ENCODE measurements at places on chromosomes 5 and 9.

DNA sequence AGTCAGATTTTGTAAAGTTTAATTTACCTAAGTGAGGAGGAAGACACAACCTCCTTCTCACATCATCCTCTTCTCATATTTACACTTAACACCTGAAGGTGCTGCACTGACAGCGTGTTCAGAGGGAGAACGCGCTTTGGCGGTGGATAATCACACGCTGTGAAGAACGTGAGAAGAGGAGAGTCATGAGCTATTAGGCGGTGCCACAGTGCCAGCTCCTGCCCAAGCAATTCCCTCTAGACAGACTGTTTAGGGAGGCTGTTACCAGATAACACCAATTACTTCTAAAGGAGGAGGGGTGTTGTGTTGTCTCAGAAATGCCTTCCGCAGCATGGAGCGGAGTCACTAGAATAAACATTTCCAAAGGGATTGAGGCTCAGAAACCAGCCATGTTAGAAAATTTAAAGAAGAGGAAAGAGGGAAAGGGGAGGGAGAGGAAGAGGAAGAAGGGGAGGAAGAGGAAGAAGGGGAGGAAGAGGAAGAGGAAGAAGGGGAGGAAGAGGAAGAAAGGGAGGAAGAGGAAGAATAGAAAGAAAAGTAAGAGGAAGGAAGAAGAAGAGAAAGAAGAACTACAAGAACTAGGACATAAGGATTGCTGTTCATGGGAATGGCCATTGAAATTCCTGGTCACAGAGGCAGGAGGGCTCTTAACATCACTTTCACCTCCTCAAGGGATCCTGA, 37.3 kb upstream of the WWC1 start:
- DNase-seq, result no peak
- no peak overlapping the region for H3K27ac ChIP-seq
- no peaks in the 10 kb centered on the region for H3K27me3 ChIP-seq
- no peaks in the 10 kb centered on the region for H3K4me1 ChIP-seq
- no peaks in the 10 kb centered on the region for H3K36me3 ChIP-seq

- no peak for DNase-seq
- H3K4me1 ChIP-seq, result no peaks in the 10 kb centered on the region
- H3K27me3 ChIP-seq, result no peaks in the 10 kb centered on the region
- H3K27ac ChIP-seq, result no peak overlapping the region
These were observed 65.9 kb downstream of the SHOC1 start for GRCh38 chr9:111728617-111729366.

DNA sequence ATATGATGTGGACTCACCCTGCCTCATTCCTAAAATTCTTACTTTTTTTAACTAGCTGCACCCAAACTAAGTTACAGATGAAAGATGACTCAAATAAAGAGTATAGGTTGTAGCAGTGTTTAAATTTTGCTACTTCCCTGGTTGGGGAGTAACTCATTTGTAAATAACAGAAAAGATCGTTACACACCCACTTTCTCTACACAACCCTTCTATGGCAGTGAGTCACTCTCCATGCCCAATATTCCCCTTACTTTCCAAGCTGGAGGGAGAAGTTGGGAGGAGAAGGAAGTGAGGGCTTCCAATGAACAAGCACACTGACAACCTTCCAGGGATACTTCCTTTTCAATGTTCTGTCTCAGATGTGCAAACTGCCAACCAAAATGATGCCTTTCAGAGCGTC, 1.9 kb downstream of the RASEF start:
- no peaks in the 10 kb centered on the region for H3K27me3 ChIP-seq
- DNase-seq, result no peak
- H3K27ac ChIP-seq, result peak overlapping the region; percentile 90
- H3K4me1 ChIP-seq, result peaks cover 3% of the 10 kb centered on the region
- H3K36me3 ChIP-seq, result no peaks in the 10 kb centered on the region
- peak overlapping the region; percentile 60 for H3K4me3 ChIP-seq

DNA sequence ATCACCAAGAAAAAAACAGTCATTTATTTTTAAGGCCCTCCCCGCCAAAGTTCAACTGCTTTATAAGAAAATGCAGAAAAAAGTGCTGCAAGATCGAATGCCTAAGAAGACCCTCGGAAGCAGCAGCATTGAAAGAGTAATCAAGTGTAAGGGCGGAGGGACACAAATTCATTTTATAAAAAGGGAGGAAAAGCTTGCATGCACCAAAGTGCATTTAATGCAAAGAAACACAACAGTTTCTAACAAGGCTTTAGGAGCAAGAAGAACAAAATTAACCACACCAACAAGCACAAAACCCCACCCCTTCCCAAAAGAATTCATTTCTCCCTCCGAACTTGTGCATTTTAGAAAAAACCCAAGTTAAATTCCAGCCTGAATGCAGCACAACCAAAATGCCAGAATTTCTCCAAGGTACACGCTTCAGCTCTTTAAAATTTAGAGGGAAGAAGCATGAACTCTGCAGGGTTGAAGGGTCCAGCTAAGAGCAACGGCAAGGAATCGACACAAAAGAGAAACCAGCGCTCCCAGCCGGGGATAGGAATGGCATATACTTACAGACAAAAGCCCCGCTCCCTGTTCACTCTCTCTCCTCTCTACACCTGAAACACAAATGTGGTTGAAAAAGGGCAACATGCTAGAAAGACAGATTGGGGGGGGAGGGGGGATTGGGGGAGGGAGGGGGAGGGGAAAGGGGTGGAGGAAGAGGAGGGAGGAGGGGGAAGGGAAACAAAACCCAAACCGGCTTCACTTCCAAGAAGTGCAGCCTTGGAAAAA, at the start of gene NREP:
NREP (minus strand) TSS at position 614 of the 774 bp plus-strand sequence. CDS start 1,422 bp downstream, outside the sequence.
- H3K27me3 ChIP-seq, result no peaks in the 10 kb centered on the region
- peak within 1 kb of the TSS; percentile 97 for H3K27ac ChIP-seq
- H3K4me3 ChIP-seq, result peak within 1 kb of the TSS; percentile 62
- no peak for DNase-seq
- H3K36me3 ChIP-seq, result no peaks in the 10 kb centered on the region

- no peak overlapping the region for H3K4me3 ChIP-seq
- DNase-seq, result no peak
- no peaks in the 10 kb centered on the region for H3K4me1 ChIP-seq
- no peaks in the 10 kb centered on the region for H3K27me3 ChIP-seq
These were observed 37.1 kb upstream of the GDNF start for GRCh38 chr5:37876943-37877342.

DNA sequence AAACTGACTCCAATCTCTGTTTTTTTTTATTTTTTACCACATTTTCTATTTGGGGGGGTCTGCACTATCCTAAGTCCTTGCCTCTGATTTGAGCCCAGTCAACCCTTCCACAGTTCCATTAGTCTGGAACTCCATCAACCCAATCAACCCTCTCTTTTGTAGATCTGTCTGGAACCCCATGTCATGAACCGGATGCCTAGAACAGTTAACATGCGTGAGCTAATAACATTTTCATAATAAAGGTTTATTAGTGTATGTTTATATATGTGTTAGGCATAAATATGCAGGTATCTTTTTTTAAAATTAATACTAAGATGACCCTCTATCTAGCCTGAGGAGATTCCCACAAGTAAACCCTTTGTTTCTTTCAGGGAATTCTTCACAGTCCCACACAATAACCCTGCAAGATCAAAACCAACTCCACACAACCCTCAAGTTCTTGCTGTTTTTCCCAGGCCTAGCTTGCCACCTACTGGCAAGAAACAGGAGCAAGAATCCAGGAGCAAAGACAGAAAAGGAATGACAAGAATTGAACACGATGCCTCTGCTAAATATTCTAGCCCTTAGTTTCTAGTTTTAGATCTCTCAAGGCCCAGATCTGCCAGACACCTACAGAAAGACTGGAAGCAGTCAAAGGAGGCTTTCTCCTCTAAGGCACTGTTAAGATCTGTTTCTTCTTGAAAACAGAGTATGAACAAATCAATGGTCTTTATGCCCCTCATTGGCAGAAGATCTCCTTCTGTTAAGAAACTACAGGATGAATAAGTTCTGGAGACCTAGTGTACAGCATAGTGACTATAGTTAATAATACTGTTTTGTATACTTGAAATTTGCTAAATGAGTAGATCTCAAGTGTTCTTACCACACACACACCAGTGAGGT, 100.4 kb downstream of the TRIM36 start:
- no peaks in the 10 kb centered on the region for H3K4me1 ChIP-seq
- no peak overlapping the region for H3K27ac ChIP-seq
- no peaks in the 10 kb centered on the region for H3K27me3 ChIP-seq
- no peak overlapping the region for H3K4me3 ChIP-seq

DNA sequence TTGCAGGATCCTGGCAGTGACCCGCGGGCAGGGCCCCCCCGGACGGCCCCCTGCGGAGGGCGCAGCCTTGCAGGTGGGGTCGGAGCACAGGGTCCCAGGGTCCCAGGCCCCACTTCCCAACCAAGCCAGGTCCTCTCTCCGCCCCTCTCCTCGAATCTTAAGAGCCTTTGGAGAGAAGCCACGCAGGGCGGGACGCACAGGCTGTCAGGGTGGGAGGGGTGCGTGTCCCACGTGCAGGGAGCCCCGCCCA, 18.4 kb upstream of the EGFL7 start:
- H3K36me3 ChIP-seq, result no peaks in the 10 kb centered on the region
- no peaks in the 10 kb centered on the region for H3K4me1 ChIP-seq
- DNase-seq, result no peak
- H3K4me3 ChIP-seq, result peak overlapping the region; percentile 25

DNA sequence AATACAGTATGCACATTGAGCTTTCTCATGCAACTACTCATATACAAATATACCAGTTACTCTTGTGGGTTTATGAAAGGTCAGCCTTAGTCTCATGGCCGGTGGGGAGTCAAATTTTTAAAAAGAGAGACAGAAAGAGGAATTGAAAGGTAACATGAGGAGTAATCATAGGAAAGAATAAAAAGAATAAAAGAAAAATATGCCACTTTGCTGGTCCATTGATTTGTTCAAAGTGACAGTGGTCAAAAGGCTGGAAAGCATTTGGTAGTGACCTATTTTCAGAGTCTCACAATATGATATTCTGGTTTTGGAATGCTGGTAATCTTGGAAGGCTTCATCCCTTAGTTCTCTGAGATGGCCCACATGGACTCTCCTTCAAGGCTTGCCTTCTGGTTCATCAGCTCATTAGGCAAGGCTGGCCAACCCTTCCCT, 67.0 kb downstream of the ZNF366 start:
- H3K36me3 ChIP-seq, result no peaks in the 10 kb centered on the region
- H3K27me3 ChIP-seq, result no peaks in the 10 kb centered on the region
